CD8-positive, alpha-beta T cell (primary cell): ENCODE measurements at places on chromosomes 7 and 10. TPM values are rescaled to one million over a fixed set of nuclear protein-coding genes. Genes with fewer than 3 reads are reported as not detected.

ANXA11 gene
- 136 TPM for total RNA-seq

FAM25C gene
- not detected for total RNA-seq

GOLGA7B gene
- total RNA-seq: 5.1 TPM

TMEM176A gene
- not detected for total RNA-seq

PDE6C gene
- total RNA-seq: not detected

GPR26 gene
- total RNA-seq: not detected

TET1 gene
- 1.4 TPM for total RNA-seq

GPR15LG gene
- total RNA-seq: not detected

ELN gene
- total RNA-seq: not detected

GIMAP1 gene
- total RNA-seq: 6.1 TPM

EBLN1 gene
- total RNA-seq: not detected

TACC2 gene
- not detected for total RNA-seq

CNTNAP2 gene
- 0.08 TPM for total RNA-seq

NUTM2E gene
- 0.81 TPM for total RNA-seq

OR2F1 gene
- total RNA-seq: not detected

LBX1 gene
- not detected for total RNA-seq

PTTG1IP2 gene
- total RNA-seq: not detected

TMEM236 gene
- total RNA-seq: not detected

SKIDA1 gene
- total RNA-seq: not detected

ZNF12 gene
- total RNA-seq: 19.5 TPM

HOXA1 gene
- 0.83 TPM for total RNA-seq

SNX8 gene
- total RNA-seq: 4.0 TPM

ABCB1 gene
- total RNA-seq: 40.0 TPM

LRRTM3 gene
- total RNA-seq: not detected

CALHM3 gene
- total RNA-seq: not detected

CLDN12 gene
- total RNA-seq: 1.9 TPM

MSMB gene
- not detected for total RNA-seq

NCF1 gene
- total RNA-seq: 4.1 TPM

PTF1A gene
- not detected for total RNA-seq

C10orf105 gene
- 0.33 TPM for total RNA-seq

SPOCK2 gene
- 909 TPM for total RNA-seq

MYO1G gene
- total RNA-seq: 142 TPM

LRMDA gene
- total RNA-seq: not detected

CASD1 gene
- total RNA-seq: 15.5 TPM

ACTR3C gene
- 4.0 TPM for total RNA-seq

OLAH gene
- total RNA-seq: not detected
